ENCODE measurements at places on chromosomes 2 and 18.

- peak; percentile 62 for DNase-seq
These were observed 43.3 kb downstream of the NFATC1 start for GRCh38 chr18:79438898-79439627.

- no peak for DNase-seq
These were observed 64.8 kb downstream of the TNS1 start for GRCh38 chr2:217938036-217938435.

DNA sequence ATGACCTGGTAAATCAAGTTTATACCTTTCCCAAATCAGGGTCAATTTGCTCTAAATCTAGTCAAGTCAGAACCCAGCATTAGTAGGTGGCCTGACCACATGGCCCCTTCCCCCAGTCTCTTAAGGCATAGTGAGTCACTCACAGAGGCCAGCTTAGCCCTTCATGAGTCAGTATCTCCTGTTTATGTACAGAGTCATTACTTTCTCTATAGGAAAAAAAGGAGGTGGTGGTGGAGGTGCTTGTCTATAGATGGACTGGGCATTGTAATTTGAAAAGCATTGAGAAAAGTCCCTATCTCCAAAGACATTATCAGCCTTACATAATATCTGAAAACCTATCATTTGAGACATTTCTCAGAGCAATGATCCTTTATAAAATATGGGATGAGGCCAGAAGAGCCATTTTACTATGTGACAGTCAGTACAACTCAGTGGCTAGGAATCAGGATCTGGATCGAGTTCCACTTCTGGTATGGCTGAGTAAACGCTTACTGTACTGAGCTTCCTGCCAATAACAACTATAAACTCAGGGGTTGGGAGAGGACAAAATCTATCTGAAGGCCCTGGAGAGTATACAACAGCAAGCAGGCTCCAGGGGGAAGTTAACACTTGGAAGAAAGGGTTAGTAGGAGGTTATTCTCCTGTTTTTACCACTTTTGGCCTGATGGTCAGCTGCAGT, 22.5 kb upstream of the SIGLEC15 start:
- peak; percentile 98 for DNase-seq

DNA sequence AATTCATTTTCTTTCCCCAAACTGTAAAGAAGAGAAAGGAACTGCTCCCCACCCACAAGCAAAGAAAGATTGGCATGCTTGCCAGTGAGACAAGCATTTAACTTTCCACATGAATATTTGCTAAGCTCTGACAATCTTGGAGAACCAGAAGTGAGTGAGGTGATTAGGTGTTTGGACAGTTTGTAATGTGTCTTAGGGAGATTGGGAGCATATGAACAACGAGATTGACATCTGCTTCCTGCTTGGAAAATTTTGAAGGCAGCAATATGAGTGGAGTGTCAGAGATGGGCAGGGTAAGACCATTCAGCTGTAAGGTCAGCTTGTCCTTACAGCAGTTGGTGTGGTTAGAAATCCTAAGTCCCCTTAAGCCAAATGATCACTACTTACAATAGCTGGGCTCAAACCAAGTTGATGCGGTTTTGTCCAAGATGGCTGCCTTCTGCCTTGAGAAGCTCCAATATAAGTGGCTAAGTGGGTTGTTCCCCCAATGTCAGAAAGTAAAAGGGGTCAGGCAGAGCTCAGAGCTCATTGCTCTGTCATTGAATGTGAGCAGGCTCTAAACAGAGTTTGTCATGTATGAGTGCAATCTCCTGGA, 36.0 kb upstream of the GALNT5 start:
- no peak for DNase-seq

DNA sequence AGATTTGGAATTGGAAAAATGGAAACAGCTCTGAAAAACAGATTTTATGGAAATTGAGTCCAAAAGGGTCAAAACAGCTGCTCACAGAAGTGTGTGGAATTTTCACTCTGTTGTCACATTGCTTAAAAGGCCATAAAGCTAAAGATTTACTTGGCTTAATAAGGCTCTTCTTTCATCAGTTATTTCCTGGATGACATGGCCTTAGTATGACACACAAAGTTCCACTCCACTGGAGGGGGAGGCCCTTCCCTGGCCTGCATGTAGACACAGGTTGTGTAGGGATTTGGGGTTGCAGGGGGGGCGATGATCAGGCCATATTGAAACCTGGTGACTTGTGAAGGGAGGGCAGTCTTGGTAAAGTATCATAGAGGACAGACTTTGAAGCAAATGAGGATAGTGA, 34.0 kb downstream of the TMEM185B start:
- no peak for DNase-seq

GRCh38 chr18:29305516-29305915, 1128.6 kb upstream of the CDH2 start:
- DNase-seq = no peak

DNA sequence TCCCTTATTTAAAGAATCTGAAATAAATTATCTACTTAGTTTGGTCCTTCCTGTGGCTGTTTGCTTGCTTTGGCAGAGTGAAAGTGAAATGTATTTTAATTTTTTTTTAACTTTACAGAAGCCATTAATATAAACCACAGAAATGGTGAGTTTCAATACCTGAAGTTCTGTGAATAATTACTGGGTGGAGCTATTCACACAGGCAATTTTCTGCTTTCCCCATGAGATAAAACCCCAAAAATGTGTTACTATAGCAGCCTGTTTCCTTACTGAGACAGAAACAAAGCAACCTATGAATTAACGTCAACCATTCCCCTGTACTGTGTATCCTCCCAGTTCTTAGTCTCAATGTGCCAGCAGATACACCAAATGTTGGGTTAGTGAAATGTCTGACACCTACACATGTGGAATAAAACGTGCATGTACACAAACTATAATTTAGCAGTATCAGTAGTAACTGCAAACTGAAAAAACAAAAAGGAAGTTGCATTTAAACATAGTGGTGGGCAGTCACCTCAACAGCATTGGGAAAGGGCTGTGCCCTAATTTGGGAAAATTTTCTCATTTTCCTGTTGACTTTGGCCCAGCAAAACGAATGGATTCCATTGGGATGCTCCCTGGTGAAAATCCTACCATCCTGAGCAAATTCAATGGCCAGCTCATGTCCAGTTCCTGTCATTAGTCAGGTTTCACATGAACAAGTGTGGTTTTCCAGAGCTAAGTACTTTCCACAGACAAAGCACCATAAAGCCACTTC, 73.1 kb upstream of the RMDN2 start:
- no peak for DNase-seq

Measured in LNCaP clone FGC (cell line).